Heart right ventricle (tissue), 16 donors: ENCODE measurements at places on chromosomes 5 and 9. TPM values are rescaled to one million over a fixed set of nuclear protein-coding genes. Genes with fewer than 3 reads are reported as not detected.

The PCDHGB6 gene
- total RNA-seq: 10.2 TPM

The AIF1L gene
- 93.2 TPM for total RNA-seq

The KIF4B gene
- 0.11 TPM for total RNA-seq

The ORM2 gene
- total RNA-seq: not detected

The NAIP gene
- 6.0 TPM for total RNA-seq

The ELOVL7 gene
- total RNA-seq: 0.28 TPM

The CYSRT1 gene
- total RNA-seq: 0.37 TPM

The PKN3 gene
- total RNA-seq: 7.1 TPM

The TJP2 gene
- total RNA-seq: 80.1 TPM

The MEIKIN gene
- total RNA-seq: not detected

The MRPS30 gene
- total RNA-seq: 80.7 TPM

The SLC6A3 gene
- not detected for total RNA-seq

The PCDHGA10 gene
- 4.6 TPM for total RNA-seq

The TMEM232 gene
- 3.0 TPM for total RNA-seq
